Forelimb muscle (tissue), 1 donor: ENCODE measurements at places on chromosomes 5 and 9.

GRCh38 chr5:14326035-14326903, 183.1 kb downstream of the TRIO start:
- DNase-seq: no peak

DNA sequence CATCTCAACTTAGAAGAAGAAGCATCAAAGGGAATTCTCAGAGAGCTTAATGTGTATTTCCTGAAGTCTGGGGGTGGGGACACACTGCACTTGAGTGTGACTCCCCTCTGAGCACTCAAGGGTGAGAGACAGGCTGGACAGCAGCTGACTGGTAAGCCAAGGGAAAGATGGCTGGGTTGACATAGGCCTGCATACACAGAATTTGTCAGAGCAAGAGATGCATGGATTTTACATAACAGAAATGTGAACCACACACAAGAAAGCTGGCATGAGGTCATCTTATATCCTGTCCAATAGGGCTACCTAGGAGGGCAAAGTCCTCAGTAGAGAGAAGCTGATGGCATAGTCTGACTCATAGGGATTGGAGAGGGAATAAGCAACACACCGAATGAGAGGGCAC, 114.3 kb upstream of the EPB41L4A start:
- DNase-seq: no peak

DNA sequence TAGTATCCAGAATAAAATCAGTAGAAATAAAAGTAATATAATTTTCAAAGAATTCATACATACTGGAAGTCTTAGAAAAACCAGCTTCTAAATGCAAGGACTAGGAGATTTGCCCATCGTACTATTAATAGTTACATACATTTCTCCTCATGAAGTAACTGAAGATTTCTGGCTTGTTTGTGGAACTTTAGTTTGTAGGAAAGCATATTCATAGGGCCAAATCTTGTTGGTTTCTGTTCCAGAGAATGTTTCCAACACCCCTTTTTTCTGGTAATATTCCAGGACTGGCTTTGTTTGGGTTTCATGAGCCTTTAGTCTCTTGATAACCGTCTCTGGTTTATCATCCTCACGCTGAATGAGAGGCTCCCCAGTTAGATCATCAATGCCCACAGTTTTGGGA, 66.3 kb upstream of the TJP2 start:
- no peak for DNase-seq

- DNase-seq: no peak
Measured at GRCh38 chr5:140926443-140927227, 536 bp downstream of the PCDHAC1 start.

DNA sequence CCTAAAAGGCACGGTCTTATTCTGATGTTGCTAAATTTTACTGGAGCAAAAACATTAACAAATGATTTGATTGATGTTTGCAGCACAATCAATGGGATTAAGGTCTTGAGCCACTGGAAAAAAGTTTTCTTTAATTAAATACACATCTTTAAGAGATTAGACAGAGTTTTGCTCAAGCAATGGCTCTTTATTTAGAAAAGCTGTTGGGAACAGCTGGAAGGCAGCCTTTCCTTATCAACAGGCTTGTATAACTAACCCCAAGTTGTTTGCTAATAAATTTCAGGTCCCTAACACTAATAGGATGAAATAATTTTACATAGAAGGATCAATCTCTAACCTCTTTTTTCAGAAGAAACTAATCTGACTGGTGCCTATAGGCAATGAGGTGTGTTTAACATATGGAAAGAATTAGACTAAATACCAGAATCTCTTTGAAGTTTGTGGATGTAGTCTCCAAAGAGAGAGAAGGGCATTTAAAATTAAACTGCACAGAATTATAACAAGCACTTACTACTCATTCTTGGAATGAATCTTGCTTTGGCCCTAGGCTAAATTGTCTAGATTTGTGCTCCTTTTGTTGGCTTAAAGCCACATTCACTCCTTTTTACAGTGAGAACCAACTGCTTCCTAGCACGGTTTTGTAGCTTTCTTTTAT, 67.3 kb upstream of the TNFAIP8 start:
- no peak for DNase-seq

DNA sequence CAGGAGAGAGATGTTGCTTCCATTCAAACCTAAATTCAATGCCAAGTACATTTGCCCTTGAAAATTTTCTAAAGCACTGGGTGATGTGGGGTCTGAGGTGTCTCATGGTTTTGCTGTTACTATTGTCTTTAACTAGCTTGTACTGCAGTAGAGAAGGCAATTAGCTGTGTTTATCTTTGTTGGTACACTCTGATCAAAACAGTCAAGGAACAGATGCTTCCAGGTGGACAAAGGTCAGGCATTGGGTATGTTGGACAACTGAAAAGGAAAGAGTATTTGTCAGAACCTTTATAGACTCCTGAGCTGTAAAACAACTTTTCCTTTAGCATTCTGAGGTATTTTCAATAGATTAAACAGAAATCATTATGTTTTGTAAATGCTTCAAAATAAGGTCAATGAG, 2228.7 kb upstream of the WWC1 start:
- DNase-seq: no peak

- peak; percentile 46 for DNase-seq
Measured at GRCh38 chr9:116365056-116365471, 211.5 kb downstream of the PAPPA start.

DNA sequence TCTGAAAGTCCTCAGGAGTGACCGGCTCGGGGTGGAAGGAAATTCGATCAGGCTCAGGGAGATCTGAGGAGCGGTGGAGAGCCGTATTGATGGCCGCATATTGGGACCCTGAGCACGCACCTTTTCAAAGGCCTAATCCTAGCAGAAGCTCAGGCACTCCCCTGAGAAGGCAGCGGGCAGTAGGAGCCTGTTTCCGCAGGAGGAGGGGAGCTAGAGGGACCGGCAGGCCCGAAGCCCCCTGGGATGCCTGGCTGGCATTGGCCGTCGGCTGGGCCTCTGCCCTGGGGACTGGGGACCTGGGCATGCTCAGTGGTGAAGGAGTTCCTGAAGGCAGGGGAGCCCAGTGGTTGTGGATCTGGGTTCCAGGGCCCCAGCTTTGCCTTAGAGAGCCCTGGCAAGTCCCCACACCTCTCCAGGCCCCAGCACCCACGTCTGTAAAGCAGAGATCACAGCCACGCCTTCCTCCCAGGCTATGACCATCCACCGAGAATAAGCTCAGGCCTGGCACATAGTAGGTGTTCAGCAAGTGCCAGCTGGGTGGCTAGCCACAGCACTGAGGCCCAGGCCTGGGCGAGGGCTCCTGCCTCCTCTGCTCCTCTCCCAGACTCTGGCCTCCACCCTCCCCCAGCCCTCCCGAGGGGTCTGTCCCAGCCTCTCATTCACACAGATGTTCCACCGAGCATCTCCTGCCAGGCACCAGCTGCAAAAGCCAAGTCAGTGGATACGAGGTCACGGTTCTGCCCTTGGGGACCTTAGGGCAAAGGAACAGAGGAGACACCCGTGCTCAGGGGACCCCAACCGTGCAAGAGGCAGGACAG, 17.2 kb upstream of the QRFP start:
- no peak for DNase-seq

GRCh38 chr5:7659420-7659819, 191.5 kb downstream of the CFAP90 start:
- DNase-seq: no peak

DNA sequence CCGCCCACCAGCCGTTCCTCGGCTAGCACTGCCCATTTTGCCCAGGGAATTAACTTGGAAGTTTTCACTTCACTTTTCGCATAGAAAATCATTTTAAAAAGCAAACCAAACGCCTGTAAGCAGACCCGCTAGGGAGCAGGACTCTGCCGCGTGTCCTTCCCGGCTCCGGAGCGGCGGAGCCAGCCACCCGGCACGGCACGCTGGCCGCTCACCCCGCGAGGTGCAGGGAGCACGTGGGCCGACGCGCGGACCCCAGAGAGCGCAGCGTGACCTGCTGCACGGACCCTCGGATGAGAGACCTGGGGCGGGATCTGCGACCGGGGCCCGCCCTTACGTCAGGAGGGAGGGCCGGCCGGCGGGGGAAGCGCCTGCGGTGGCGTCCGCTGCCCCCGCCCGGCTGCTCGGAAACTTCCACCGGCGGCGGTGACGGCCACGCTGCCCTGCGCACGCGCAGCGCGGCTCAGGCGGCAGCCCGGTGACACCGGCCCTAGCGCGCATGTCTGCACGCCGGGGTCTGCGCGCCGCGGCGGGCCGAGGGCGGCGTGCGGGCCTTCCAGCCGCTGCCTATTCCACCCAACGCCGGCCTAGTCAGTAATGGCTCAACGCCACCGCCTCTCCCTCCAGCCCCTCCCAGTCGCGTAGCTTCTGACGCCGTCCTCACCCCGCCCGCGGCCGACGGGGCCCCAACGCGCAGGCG, 507 bp upstream of the TENT4A start:
- peak; percentile 86 for DNase-seq

DNA sequence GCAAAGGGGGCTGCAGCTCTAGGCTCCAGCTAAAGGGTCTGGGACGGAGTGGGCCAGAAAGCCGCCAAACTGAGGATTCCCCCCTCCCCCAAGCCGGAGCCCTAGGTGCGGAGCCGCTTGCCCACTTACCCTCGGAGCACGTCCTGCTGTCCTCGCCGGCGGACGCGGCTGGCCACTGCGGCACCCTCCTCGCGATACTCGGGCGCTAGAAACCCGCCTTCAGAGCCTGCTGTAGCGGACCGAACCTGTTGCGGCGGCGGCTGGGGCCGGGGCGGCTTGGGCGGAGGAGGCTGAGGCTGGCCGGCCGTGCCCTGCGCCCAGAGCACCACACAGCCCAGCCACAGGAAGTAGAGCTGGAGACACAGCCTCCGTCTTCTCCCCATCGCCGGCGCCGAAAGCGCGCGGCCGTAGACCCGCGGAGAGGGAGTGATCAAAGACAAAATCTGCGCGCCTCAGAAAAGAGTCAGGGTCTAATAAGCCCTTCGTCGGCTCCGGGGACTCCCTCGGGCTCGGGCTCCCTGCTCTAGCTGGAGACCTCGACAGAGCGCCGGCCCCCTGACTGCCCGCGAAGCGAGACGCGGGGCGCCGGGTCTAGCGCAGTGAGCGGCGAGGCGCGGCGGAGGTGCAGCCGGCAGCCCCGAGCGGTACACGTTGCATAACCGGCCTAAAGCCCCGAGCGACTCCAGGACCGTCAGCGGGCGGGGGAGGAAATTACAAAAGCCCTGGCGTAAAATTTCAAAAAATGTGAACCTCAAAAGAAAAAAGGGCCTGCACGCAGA, 635 bp downstream of the FBN2 start:
- no peak for DNase-seq

DNA sequence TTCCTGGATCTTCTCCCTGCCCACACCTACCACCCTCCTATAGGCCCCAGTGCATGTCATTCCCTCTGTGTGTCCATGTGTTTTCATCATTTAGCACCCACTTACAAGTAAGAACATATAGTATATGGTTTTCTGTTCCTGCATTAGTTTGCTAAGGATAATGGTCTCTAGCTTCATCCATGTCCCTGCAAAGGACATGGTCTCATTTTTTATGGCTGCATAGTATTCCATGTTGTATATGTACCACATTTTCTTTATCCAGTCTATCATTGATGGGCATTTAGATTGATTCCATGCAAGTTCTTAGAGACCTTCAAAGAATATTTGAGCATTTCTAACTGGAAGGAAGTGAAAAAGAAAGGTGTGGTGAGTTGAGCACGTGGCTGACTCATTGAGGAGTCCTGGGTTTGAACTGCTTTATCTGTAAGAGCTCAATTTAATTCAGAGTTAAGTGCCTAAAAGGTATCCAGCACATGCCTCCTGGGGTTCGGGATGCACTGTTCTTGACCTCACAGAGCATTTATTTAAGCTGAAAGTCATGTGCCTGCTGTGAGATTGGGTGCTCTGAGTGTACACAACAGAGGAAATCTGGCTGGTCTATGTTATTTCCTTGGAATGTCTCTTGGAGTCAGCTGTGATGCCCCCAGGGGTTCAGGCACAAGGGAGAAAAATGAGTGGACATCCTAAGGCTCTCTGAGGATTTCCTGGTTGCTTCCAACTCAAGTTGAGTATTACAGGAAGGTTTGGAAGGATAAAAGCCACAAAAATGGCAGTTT, 56.4 kb downstream of the SH3GL2 start:
- no peak for DNase-seq

- no peak for DNase-seq
Measured at GRCh38 chr9:137445275-137445807, 4.2 kb upstream of the ENTPD8 start.

GRCh38 chr9:17810728-17811571, 232.1 kb downstream of the SH3GL2 start:
- DNase-seq: peak; percentile 74

DNA sequence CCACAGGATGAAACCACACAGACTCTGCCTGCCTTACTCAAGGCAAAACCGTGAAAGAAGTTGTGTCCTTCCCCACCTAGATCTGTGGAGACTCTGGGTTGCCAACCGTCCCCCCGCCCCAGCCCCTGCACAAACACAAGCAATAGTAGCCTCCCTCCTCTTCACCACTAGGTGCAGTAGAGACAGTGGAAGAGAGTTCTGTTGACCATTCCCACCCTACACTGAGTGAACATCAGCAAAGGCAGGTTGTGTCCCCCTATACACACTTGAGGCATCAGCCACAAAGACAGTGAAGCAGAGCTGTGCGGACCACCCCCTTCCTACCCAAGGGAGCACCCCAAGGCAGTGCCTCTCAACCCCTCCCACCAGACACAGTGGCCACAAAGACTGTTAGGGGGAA, 223.7 kb upstream of the NFIL3 start:
- DNase-seq: no peak

GRCh38 chr5:98783051-98783649, 9.7 kb downstream of the RGMB start:
- no peak for DNase-seq

- no peak for DNase-seq
Measured at GRCh38 chr9:130986356-130986965, 22.5 kb upstream of the LAMC3 start.

DNA sequence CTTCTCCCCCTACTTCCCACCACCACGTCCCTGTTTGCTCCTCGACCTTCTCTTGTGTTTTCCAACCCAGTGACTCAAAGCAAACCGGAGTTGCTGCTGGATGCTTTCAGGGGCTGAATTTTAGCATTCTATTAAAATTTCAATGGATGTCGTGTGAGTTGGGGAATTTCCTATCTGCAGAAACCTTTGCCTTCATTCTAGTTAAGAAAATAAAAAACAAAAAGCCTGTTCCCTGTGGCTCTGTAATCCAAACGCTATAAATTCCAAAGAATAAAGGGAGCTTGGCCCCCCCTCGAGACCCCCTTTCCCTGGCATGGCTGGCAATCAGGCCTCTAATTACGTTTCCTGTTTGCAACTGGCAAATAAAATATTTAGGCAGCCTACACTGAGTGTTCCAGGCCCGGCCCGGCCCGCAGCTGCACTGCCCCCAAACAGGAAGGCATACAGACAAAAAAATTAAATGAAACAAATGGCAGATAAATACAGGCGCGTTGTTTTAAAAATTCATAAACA, 139.4 kb upstream of the PPP1R26 start:
- DNase-seq: no peak

GRCh38 chr5:155587458-155587857, 573.9 kb downstream of the KIF4B start:
- no peak for DNase-seq
